ENCODE measurements at places on chromosomes 11 and 22.

GRCh38 chr11:66172146-66172545 is 96.3 kb upstream of the RAB1B start:
- no peak for DNase-seq

DNA sequence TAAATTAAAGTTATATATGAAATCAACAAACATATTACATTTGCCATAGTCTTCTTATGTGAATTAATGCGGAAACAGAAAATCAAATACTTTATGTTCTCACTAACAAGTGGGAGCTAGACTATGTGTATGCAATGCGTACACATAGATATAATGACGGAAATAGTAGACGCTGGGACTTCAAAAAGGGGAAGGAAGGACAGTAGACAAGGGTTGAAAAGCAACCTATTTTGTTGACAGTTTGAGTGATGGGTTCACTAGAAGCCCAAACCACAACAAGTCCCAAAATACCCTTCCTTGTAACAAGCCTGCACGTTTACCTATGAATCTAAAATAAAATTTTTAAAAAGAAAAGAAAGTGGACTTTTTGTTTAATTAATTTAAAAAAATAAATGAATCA is 430.8 kb upstream of the CNTN5 start:
- DNase-seq = no peak

DNA sequence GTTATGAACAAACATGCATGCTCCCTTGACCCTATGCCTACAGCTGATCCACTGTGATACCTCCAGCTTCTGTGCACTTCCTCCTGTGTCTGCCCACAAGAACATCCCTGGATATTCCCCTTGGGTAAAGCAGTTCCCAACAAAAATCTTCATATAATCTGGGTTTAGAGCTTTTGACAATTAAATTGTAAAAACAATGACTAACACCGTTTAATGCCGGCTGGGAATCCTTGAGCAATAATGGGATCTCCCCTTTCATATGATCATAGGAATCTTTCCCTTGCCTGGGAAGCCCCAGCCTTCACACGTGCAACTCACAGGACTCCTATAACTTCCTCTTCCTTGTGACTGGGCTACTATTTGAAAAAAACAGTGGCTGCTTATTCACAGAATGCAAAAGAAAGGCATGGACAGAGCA is 6.3 kb upstream of the ZC3H12C start:
- DNase-seq = no peak

GRCh38 chr22:19879246-19879570 is 24.5 kb upstream of the GNB1L start:
- no peak for DNase-seq

GRCh38 chr11:128734103-128734831 is 40.4 kb downstream of the FLI1 start:
- DNase-seq = no peak
